ENCODE measurements at places on chromosomes 1 and 21.

DNA sequence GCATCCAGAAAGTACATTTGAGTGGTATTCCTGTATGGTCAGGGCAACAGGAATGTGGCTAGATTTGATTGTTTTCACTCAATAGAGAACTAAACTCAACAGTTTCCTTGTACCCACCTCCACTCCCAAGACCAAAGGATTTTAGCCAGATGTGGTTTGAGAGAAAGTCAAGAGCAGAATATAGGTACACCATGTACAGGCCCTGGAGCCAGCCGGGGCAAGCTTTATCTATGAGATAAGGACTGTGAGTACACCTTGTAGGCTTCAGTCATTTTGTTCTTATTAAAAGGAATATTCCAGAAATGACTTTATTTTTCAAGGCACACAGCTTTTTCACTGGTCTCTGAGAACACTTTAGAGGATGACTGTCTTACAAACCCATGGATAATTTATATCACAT, 192.4 kb upstream of the JUN start:
- DNase-seq, result no peak

- no peak for DNase-seq
Measured at GRCh38 chr1:56301791-56302190, 277.6 kb downstream of the PLPP3 start.

DNA sequence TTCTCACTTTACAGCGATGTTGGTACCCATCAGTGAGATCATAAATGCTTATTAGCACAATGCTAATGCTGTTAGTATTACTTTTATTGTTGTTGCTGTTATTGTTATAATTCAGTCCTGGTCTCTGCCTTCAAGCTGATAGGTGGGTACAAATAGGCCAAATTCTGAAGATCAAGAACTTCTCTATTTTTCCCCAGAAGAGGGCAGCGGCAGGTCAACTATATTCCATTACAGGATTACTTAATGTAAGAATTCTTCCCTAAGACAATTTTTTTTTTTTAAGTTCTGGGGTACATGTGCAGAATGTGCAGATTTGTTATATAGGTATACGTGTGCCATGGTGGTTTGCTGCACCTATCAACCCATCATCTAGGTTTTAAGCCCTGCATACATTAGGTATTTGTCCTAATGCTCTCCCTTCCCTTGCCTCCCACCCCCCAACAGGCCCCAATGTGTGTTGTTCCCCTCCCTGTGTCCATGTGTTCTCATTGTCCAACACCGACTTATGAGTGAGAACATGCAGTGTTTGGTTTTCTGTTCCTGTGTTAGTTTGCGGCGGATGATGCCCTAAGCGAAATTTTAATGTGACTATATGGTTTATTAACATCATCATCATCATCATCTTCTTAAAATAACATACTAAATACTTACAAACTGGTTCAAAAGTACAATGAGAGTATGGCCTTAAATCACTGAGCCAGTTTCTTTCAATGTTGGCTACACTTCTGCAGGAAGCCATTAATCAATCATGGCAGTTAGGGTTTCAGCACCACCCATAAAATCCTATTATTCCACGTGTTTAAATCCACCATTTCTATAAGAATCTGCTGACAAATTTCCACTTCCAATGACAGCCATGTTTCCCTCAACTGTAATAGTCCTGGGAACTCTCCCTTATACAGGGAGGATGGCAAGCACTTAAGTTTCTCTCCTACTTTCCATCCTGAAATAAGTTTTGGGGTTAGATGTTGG, 19.2 kb downstream of the SLC19A2 start:
- DNase-seq, result no peak

- DNase-seq, result no peak
Measured at GRCh38 chr1:18927082-18927653, 24.8 kb upstream of the ALDH4A1 start.

GRCh38 chr1:168236836-168237611, 11.2 kb downstream of the SFT2D2 start:
- DNase-seq, result no peak

GRCh38 chr1:200392625-200393185, 17.1 kb downstream of the ZNF281 start:
- DNase-seq, result no peak

GRCh38 chr1:75765697-75766355, 20.2 kb upstream of the RABGGTB start:
- no peak for DNase-seq
